Pons (tissue), 1 donor: ENCODE measurements at places on chromosomes 6 and 20.

- DNase-seq: no peak
Measured at GRCh38 chr6:56222499-56222898, 24.9 kb downstream of the COL21A1 start.

GRCh38 chr20:10573273-10573950, 100.4 kb downstream of the JAG1 start:
- DNase-seq: no peak

- no peak for DNase-seq
Measured at GRCh38 chr6:16705081-16705993, 55.9 kb downstream of the ATXN1 start.

- no peak for DNase-seq
Measured at GRCh38 chr20:38192323-38192885, 27.3 kb upstream of the TGM2 start.

- DNase-seq: peak; percentile 9
Measured at GRCh38 chr6:40997234-40997957, 41.6 kb downstream of the UNC5CL start.

- no peak for DNase-seq
Measured at GRCh38 chr6:7726416-7727085, 652 bp downstream of the BMP6 start.

- DNase-seq: peak; percentile 62
Measured at GRCh38 chr6:33314515-33314942, 651 bp upstream of the TAPBP start.

DNA sequence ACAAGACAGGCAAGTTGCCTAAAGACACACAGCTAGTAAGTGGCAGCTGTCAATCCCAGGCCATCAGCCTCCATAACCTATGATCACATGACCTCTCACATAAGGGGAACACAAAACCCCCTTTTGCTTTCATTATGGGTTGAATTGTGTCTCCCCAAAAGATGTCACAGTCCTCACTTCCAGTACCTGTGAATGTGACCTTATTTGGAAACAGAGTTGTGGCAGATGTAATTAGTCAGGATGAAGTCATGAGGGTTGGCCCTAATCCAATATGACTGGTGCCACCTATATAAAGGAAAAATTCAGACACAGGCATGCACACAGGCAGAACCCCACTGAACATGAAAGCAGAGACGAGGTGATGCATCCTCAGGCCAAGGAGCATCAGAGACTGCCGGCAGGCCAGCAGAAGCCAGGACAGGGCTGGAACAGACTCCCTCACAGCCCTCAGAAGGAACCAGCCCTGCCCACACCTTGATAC, 33.6 kb downstream of the GFOD1 start:
- no peak for DNase-seq

DNA sequence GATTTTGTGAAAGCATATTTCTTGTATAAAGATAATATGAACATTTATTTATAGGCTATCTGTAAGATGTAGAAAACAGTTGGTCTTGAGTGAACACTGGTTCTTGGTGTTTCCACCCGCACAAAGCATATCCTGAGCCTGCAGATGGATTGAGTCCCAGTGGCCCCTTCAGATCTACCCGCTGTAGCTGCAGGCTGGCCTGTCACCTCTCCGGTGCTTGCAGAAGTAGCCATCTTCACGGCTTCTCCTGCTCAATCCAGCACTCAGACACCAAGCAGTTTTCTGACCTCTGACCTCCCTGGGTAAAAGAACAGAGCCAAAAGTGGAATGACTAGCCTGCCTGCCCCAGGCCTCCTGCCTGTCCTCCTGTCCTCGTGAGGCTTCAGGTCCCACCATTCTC, 22.7 kb downstream of the LYRM2 start:
- DNase-seq: no peak

- DNase-seq: no peak
Measured at GRCh38 chr6:36114798-36115408, 15.4 kb upstream of the MAPK13 start.

- no peak for DNase-seq
Measured at GRCh38 chr6:168909288-168909687, 344.4 kb downstream of the THBS2 start.

DNA sequence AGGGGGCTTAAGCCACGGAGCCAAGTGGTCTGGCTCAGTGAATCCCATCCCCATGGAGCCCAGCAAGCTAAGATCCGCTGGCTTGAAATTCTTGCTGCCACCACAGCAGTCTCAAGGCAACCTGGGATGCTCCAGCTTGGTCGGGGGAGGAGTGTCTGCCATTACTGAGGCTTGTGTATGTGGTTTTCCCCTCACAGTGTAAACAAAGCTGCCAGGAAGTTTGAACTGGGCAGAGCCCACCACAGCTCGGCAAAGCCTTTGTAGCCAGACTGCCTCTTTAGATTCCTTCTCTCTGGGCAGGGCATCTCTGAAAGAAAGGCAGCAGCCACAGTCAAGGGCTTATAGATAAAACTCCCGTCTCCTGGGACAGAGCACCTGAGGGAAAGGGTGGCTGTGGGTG, 25.5 kb upstream of the IL20RA start:
- no peak for DNase-seq

GRCh38 chr6:156955494-156956183, 178.5 kb downstream of the ARID1B start:
- DNase-seq: no peak

DNA sequence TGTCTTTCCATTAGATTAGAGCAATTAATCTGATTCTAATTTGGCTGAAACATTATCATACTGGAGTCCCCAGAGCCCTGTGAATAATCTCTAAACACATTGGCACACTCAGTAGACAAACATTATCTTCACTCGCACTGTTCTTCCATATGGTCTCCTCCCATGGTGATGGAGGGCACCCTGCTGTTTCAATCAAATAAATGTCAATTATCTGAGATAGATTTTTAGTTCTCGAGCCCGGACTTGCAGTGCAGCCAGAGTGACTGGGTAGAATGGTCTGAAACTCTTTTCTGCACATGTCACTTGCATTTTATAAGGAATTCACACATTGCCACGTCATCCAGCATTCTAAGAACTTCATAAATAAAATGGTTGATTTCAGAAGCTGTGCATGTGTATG, 90.6 kb upstream of the MAP3K7 start:
- no peak for DNase-seq

DNA sequence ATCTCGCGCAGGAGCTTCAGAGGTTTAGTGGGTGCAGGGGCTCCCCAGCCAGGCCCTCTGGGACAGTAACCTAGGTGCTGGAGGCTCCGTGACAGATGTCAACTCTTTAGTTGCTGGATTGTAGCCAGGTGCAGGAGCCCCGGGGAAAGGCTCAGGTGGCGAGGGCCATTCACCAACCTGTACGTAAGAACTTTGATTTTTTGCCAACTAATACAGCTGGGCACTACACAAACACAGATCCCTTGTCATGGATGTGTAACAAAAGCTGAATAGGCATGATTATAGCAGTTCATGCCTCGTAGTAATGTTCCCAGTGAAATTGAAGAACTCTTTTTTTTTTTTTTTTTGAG, 82.6 kb downstream of the CDC5L start:
- DNase-seq: no peak

GRCh38 chr6:138640028-138640427, 133.5 kb upstream of the CCDC28A start:
- DNase-seq: no peak

DNA sequence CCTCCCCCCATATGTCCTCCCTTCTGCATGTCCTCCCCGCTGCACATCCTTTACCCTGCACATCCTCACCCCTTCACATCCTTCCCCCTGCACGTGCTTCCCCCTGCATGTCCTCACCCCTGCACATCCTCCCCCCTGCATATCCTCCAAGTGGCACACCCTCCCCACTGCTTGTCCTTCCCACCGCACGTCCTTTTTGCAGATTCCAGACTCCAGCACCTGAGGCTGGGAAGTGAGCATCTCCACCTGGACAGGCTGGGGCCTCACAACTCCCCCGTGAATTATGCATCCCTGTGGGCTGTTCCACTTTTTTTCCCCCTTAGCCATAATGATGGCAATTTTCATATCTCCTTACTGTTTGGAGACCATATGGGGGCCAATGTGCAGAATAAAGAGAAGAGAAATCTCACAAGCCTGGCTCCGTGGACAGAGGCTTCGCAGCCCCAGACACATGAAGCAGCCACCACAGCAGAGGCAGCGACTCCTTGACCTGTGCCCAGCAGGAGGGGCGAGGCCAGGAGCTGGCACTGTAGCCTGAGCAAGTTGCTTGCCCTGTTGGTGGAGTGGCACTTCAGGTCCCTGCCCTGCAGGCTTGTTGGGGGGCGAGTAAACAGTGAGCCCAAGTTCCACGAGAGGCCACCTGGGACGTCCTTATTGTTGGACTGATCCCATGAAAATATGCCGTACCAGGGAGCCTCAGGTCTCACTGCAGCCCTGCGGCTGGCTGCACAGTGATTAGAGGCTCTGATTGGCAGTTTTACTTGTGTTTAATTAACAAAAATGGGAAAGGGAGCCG, 113.1 kb downstream of the SYNDIG1 start:
- no peak for DNase-seq

- DNase-seq: no peak
Measured at GRCh38 chr6:168574075-168574698, 133.2 kb downstream of the SMOC2 start.

DNA sequence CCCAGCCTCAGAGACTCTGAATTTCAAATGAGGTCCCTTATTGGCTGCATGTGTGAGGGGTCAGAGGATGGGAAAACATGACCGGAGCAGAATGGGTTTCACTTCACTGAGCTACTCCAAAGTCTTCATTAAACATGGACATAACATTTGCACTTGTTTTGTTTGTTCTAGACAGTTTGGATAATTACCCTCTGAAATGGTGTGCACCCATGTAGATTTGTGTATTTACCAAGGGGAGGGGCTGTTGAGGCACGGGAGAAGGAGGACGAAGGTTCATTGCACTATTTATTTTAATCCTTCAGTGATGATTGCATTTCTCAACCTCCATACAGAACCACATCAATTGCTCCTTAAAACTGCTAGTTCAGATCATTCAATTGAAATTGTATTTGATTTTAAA, 364.2 kb downstream of the TFAP2B start:
- DNase-seq: no peak

- no peak for DNase-seq
Measured at GRCh38 chr6:38354905-38355304, 284.8 kb downstream of the BTBD9 start.

- no peak for DNase-seq
Measured at GRCh38 chr20:22861231-22861980, 173.7 kb upstream of the SSTR4 start.

DNA sequence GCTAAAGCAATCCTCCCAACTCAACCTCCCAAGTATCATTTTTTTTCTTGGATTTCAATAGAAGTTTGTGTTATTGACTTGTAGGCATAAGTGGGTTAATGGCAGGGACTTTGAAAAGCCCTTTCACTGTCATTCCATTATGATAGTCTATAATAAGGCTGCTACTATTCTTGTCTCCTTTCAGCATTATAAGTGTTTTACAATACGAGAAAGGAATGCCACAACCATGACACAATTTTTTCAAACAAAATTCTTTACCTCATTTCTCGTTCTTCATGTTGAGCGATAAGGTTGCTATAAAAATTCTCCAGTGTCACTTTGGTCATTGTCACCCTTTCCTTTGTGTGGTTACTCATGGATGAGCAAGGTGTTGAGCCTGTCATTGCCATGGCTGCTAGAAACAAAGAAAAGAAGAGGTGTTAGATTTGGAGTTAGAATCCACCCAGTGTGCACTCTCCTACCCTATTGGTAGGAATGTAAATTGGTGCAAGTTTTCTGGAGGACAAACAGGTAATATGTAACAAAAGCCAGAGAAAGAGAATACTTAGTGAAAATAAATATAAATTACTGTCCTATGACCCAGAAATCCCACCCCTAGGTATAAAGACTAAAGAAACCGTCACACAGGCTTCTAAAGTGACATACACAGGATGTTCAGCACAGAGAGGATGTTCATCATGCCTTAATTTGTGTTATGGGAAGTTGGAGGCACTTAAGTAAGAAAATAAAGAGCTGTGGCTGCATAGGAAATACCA, 7.3 kb downstream of the STK38 start:
- DNase-seq: no peak

DNA sequence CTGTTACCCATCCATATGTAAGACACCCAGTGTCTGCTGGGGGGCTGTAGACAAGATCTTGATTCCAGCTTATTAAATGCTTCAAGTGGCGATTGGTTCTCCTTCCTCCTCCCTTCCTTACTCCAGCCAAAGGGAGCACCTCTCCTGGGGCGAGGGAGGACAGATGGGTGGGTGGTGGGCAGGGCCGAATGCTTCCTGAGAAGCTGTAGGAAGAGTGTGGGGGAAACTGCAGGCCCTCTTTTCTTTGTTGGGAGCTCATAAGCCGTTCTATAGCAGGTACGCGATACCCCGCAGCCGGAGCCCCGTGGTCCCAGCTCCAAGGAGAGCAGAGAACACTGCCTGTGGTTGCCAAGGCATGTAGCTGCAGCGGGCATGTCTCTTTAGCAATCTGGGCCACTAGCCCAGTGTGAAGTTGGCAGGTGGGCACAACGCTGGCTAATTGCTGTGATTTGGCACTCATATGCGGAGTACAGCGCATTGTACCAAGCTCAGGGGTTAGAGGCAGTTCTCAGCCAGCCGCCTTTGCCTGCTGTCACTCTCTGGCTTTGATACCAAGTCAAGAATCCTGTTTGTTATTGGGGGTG, 14.7 kb upstream of the KCNG1 start:
- no peak for DNase-seq

DNA sequence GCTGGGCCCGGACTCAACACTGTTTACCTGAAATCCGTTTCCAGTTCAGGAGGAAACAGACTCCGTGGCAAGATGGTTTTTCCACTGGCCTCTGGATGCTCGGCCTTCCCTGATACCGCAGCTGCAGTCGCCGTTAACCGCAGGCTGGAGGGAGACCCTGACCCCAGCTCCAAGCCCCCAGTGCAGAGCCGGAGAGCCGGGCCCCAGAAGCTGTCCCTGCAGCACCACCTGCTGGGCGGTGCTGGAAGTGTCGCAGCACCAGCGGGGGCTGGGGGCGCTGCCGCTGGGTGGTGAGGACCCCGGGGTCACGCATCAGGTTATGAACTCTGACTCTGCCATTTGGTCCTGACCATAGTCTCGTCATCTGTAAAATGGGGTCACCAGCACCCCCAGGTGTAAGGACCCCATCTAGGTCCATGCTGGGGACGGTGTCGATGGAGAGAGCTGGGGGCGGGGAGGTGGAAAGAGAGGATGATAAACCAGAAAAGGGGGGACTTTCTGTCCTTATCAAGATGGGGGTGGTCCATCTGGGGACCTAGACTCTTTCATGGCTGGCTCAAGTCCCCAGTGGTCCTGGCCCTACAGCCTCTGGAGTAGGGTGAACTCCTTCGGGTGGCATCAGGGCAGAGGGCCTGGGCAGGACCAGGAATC, 20.8 kb upstream of the CHRNA4 start:
- DNase-seq: no peak

GRCh38 chr6:3228771-3229565, 1.5 kb upstream of the TUBB2B start:
- peak; percentile 61 for DNase-seq
